ENCODE measurements at places on chromosomes 2 and 18.

GRCh38 chr2:154488801-154489200 is 209.7 kb upstream of the KCNJ3 start:
- no peak for DNase-seq

DNA sequence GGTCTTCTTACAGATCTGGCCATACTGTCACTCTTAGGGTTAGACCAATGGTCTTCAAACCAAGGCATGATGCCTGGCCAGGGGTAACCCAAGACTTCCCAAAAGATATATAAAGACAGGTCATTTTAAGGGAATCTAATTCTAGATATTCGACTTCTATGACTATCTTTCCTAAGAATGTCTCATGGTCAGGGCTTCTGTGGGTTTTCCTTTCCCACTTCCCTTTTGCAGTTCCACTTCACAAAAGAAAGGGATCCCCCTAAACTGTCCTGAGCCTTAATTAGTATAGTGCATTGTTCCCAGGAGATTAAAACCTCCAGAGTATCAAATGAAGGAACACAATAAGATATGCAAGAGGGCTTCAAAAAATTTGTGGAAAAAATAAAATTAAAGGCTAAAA is 223.6 kb upstream of the SIX2 start:
- peak; percentile 24 for DNase-seq

- DNase-seq = no peak
Measured at GRCh38 chr2:24912523-24912922, 7.5 kb downstream of the ADCY3 start.

- DNase-seq = no peak
Measured at GRCh38 chr18:6928359-6928758, 189.2 kb downstream of the LAMA1 start.

- DNase-seq = no peak
Measured at GRCh38 chr2:3704692-3705091, 1.3 kb downstream of the DCDC2C start.

DNA sequence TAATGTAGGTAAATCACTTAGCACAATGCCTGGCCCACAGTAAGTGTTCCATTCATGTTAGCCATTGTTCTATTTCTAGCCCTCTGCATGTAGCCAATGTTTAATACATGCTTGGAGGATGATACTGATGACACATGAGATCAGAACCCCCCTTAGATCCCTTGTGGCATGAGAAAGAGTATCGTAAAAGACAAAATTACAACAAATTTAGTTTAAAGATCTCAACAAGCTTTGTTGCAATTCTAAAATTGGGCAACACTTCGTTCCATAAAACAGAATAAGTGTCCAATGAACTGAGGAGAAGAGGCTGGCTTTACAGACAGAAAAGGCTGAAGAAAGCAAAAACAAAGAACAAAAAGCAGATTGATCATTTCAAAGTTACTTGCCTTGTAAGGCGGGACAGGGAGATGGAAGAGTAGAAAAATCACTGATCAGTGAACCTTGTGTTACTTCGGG is 148.7 kb upstream of the SLC1A4 start:
- no peak for DNase-seq

- DNase-seq = peak; percentile 63
Measured at GRCh38 chr2:58762176-58762781, 521.2 kb upstream of the FANCL start.

GRCh38 chr18:9053814-9054213 is 48.7 kb upstream of the NDUFV2 start:
- no peak for DNase-seq

DNA sequence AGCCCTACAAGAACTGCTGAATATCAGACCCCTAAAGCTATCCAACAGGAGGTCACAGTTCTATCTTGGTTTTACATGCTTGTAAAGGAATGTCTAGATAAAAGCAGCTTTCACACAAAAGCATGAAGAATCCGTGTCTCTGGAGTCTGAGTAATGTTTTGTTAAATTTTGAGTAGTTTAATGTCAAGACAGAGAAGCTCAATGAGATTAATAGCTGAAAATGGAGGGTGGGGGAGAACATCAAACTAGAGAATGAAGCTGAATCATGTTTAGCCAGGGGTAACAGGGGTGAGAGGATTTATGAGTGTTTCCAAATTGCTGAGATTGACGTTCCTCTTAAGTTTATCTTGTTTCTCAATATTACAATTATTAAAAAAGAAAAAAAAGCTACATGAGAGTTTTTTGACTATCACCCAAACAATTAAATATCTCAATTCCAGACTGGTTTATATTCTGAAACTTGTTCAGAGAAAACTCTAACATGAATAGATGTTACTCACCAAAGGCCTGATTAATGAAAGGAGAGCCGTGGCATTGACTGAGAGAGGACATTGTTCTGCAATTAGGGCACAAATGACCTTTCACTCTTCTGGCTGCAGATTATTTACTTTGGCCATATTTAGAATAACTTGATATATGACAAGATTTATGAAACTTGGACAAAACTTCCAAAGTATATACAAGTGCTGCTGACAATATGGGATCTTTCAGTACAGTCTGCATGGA is 266.4 kb upstream of the ETAA1 start:
- peak; percentile 66 for DNase-seq

GRCh38 chr2:238822955-238823354 is 24.9 kb upstream of the TWIST2 start:
- no peak for DNase-seq

DNA sequence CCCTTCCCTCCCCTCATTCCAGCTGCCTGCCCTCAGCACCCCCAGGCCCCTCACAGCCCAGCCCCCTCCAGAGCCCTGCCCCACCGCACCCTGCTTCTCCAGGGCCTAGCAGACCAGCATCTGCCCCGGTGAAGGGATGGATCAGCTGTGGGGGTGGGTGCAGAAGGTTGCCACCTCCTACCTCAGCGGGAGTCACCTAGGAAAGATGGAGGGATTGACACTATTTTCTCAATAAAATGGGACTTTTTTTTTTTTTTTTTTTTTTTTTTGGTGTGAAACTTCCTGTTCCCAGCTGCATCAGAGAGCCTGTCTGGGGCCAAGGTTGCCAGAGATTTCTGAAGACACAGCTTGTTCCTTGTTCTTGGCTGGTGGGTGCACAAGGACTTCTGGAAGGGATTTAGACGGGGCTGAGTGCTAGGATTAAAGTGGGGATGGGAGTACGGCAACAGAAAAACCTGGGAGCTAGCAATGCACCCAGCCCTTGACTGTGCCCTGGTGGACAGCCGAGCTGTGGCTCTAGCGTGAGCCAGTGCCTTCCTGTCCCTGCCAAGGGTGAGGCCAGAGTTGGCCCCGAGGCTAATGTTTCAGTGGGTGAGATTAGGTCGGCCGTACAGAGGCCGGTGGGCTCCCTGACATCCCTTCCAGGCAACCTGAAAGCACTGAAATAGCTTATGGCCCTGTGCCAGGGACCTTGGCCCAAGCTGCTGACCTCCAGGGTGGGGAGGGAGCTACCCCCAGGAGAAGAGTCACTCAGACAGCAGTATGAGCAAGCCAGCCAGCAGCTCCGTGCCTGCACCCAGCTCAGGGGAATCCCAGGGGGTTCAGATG is 4.6 kb downstream of the B3GNT7 start:
- DNase-seq = no peak

- no peak for DNase-seq
Measured at GRCh38 chr2:174765576-174765975, 1.3 kb upstream of the CHRNA1 start.

GRCh38 chr2:8684878-8685696 is 3.2 kb downstream of the ID2 start:
- peak; percentile 10 for DNase-seq

GRCh38 chr18:8496186-8496585 is 113.1 kb upstream of the RAB12 start:
- DNase-seq = peak; percentile 28

DNA sequence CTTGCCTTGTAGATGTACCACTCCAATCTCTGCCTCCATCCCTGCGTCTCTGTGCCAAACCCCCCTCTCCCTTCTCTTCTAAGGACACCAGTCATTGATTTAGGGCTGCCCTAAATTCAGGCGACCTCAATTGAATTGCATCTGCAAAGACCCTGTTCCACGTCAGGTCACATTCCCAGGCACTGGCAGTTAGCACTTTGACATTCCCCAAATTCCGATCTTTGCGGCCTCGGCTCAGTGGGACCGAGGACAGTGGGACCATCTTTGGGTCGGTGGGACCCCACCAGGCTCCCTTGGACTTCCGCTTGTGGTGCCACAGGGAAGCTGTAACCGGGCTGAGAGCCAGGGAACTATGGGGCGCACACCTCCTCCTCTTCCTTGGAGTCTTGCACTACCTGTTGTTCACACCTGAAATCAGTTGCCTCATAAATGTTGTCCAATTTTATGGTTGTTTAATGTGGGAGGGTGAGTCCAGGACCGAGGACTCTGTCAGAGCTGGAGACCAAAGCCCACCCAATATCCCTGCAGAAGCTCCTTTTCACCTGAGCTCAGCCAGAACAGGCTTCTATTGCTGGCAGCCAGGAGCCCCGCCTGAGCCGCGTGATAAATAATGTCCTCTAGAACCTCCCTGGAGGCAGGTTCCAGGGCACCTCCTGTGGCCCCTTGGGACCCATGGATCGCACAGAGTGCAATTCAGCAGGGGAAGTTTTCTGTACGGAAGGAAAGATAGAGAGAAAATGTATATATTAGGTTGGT is 271.6 kb downstream of the EIPR1 start:
- no peak for DNase-seq

GRCh38 chr2:56230156-56230555 is 46.4 kb downstream of the CCDC85A start:
- peak; percentile 28 for DNase-seq

DNA sequence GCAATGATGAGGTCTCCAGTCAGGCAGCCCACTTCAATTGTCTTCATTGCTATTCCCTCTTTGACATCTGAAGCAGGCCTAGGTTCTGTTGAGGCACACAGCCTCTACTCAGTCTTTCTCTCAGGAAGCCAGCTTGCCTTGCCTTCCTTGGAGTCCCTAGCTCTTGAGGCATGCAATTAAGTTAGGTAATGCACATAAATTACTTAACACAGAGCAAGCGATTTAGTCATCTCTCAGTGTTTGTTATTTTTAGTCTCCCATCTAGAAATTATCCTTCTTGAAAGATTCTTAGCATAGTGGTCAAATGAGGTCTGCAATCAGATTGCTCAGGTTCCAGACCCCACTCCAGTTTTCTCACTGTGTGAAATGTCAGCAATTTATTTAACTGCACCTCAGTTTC is 32.0 kb downstream of the SULT1C4 start:
- DNase-seq = peak; percentile 86

DNA sequence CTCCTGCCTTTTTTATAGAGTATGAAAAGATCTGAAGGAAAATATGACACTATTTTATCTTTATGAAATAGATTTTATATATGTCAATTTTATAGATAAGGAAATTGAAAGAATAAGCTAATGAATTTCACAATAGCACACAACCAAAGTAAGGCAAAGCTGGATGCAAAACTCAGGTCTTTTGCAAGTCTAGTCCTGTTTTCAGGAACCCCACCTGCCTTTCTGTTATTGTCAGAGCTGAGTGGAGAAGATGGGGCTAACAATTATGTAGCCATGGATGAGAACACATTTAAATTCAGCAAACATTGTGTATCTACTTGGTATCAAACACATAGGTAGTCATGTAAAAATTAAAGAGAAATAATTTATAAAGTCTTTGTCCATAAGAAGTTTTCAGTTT is 161.5 kb upstream of the ZEB2 start:
- no peak for DNase-seq

DNA sequence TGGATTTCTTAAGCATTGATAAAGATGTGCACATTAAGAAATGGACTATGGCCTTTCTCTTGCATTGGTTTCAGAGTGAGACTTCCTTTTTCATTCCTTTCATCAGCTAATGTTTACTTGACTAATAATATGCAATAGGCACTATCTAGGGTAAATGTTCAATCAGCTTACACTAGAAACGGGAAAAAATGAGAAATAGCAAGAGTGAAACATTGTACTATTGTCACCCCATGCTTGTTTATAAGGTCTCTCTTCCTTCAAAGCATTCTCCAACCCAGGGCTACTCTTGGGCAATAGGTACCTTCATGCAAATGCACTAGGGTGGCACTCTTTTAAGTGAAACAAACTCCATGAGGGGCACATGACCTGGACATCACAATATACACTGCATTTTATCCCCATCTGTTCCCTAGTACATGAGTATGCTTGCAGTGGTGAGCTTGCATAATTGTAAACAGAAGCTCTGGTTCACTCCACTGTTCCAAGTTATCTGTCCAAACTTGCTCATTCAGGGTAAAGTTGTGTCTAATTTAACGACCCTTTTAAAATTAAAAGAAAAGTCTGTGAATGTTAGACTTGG is 402.3 kb downstream of the ERBB4 start:
- DNase-seq = peak; percentile 20

- peak; percentile 49 for DNase-seq
Measured at GRCh38 chr2:150477347-150477746, 10.1 kb downstream of the RND3 start.

- DNase-seq = no peak
Measured at GRCh38 chr2:211688196-211688595, 850.4 kb downstream of the ERBB4 start.

DNA sequence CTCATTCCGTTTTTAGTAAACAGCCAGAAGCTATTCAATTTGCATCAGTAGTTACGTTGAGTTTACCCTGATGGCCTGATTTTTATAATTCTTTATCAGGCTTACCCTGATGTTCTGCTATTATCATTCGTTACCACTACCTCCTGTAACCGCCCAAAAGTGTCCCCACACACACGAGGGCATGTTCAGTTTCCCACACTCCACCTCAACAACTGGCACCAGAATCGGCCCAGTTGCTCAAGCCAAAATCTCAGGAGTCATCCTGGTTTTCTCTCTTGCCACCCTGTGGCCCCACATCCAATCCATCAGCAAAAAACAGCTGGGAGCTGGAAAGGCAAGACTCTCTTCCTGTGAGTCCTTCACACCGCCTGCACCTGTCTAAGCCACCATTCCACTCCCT is 102.9 kb upstream of the RAB6C start:
- no peak for DNase-seq

DNA sequence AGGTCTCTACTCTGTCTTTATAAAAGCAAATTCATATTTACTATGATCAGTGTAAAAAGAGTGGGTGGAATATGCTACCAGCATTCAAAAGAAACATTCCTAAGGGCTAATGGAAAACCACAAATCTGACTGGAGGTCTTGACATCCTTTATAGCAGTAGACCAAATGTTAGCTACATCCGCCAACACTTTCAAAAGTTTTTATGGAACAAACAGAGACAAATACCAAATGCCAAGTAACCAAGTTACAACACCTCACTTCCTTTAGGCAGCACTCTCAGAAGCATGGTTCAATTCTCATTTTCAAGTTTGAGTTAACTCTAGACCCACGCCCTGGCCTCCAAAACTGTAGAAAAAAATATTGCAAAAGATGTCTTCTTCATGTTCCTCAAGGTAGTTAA is 78.3 kb upstream of the SETBP1 start:
- DNase-seq = peak; percentile 80

DNA sequence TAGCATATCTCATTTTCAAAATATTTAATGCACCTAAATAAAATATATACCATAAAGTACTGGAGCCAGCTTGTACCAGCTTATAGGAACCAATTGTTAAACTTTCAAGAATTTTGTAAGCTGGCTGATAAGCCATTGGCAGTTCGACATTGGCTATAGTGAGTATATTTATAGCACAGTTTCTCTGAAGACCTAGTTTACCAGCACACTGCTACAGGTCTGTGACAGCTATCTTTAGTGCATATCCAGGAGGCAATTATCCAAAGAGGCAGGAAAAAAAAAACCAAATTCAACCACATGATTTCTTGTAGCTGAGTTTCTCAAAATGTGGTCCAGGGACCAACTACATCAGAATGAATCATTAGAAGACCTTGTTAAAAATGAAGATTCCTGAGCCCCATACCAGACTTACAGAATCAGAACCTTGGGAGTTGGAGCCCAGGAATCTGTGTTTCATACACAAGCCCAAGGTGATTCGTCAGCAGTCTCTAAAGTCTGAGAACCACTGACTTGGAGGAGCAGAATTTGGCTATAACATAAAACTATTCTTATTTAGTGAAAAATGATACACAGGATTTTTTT is 279.0 kb upstream of the NRP2 start:
- peak; percentile 60 for DNase-seq

- peak; percentile 44 for DNase-seq
Measured at GRCh38 chr2:184936761-184937160, 338.4 kb downstream of the ZNF804A start.

Measured in iris pigment epithelial cell (primary cell).